ENCODE measurements at places on chromosomes 2 and 18.

GRCh38 chr2:8535821-8536685 is 145.8 kb upstream of the ID2 start:
- no peak for DNase-seq

DNA sequence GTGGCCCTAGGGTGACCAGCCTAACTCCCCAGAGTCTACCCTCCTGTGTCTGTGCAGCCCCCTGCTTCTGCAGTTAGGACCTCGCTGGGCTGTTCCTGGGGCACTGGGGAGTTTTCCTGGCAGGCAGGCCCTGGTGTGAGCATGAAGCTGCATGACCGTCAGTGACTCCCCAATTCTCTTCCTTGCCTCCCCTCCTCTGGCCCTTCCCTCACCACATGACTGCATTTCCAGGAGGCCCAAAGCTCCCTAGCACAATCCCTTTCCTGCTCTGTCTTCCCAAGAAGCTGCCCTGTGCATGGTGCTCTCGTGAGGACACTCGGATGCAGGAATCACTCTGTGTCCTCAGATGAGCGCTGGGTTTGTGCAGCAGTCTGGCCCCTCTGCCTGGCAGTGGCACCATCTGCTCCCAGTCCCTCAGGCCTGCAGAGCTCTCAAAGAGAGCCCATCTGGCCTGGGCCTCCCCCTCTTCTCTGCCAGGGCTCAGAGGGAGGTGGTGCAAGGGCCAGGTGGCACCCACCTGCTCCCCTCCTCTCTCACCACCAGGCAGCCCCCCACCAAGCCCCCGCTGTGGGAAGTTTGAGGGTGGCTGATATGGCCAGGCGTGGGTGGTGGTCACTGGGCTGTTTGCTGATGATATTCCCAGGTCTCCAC is 125.6 kb upstream of the HS6ST1 start:
- no peak for DNase-seq

DNA sequence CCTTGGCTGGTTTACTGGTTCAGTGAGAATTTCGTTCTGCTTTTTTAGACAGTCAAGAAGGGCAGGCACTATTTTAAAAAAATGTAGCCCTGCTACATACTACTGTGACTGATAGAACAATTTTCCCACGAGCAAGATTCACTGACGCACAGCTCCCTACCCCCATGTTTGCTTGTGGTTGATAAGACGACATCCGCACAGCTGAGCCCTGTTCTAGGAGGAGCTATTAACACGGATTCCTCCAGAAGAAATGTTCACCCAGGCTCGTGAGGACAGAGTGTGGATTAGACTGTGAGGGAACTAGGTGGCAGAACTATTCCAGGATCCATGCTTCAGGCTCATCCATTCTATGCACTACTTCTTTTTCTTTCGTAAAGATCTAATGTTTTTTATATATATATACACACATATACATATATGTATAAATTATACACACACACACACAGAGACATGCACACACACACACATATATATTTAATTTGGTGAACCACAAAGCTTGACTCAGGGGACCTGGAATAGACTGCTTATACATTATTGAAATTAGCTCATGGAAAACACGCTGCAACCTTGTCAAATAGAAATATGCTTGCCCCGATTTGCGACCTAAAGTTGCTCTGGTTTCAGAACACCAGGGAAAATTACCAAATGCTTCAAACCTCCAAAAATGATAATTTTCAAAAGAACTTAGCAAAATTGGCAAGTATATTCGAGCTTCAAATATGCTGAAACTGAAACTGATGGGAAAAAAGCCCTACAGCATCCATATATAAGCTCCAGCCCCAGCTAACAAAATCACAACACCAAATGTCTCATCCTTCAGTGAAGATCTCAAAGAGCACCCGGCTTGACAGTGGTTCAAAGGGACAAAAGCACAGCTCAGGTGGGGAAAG is 370.4 kb downstream of the SOCS6 start:
- DNase-seq: no peak

DNA sequence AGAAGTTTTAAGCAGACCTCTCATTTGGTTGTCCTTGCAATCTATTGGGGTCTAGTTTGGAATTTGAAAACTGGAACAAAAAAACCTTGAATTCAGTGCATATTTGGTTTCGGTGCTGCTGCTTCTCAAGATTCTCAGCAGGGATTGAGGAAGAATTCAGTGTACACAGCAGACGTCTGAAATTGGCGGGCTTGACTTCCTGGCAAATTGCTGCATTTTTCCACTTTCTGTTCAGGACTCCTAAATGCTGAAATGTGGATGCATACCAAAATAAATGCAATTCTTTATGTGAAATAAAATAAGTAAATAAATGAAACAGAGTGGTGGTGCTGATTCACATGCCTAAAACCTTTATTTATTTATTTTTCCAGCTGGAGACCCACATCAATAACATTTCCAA is 332.4 kb upstream of the KYNU start:
- DNase-seq: no peak

DNA sequence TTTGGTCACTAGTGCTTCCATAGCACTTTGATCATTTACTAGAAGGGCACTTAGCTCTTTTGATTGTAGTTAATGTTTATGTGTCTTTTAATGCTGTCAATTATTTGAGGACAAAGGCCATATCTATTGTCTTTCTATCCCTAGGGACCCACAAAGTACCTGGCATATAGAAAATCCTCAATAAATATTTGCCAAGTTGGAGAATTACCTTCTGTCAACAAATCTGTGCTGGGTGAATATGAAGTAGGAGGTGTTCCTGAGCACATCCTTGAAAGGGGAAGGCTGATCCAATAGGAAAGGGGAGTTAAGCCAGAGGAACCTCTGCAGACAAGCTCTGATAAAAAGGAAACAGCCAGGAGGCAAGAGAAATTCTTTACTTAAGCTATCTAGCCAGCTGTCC is 8.2 kb downstream of the DPP4 start:
- no peak for DNase-seq

GRCh38 chr2:73836141-73836943 is 7.6 kb downstream of the STAMBP start:
- DNase-seq: no peak

DNA sequence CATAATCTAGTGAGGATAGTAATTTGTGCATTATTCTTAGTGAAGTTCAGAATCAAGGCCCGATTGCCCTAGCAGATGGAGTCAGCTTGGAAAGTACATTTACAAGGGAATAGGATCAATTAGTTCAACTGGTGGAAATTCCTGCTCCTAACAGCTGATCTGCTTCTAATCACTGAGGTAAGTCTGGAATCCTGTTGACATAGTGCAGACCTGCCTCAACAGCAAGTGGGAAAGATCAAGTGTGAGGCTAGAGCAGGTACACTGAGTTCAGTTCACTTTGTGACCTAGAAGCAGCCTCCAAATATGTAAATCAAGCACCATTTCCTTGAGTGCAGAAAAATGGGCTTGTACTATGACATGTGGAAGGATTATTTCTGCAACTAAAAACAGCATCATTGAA is 111.2 kb upstream of the NOSTRIN start:
- no peak for DNase-seq

GRCh38 chr18:13915995-13916431 is 677 bp upstream of the MC2R start:
- DNase-seq: no peak

DNA sequence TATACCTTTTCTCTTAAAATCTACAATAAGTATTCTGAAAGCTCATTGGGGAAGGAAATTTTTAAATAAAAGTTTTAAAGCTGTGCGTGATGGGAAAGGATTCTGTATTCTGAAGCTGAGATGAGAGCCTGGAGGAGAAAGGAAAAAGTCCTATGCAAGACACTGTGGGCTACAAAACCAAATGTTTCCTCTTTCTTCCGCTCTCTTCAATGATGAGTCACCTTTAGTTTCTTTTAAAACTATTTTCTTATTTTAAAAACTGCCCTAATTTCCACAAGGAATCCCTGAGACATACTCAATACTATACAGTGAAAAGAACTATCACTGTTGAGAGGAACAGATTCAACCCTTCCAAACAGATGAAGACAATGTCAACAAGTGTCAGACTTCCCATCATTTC is 87.4 kb downstream of the INO80D start:
- DNase-seq: no peak

- no peak for DNase-seq
These were observed 281.4 kb downstream of the PAX3 start for GRCh38 chr2:222017252-222017850.

- DNase-seq: no peak
These were observed 124.6 kb downstream of the RTP5 start for GRCh38 chr2:241994086-241994485.

GRCh38 chr18:48663931-48664847 is 125.4 kb downstream of the CTIF start:
- peak; percentile 25 for DNase-seq

DNA sequence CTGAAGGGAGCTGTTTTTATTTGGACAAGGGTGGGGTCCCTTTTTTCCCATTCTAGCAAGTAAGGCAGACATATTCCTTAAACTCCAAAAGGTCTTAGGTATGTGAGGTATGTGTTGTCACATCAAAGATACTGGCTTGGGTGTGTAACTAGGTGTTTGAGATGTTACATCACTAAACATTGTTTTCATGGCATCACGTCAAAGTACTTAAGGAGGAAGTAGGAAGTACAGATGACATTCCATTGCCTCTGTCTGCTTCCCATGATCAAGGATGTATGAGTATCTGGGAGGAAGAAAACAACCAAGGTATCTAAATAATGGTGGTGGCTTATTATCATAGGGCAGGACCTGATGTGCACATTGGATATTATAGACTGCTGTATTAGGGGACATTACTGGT is 39.3 kb downstream of the CD302 start:
- no peak for DNase-seq

DNA sequence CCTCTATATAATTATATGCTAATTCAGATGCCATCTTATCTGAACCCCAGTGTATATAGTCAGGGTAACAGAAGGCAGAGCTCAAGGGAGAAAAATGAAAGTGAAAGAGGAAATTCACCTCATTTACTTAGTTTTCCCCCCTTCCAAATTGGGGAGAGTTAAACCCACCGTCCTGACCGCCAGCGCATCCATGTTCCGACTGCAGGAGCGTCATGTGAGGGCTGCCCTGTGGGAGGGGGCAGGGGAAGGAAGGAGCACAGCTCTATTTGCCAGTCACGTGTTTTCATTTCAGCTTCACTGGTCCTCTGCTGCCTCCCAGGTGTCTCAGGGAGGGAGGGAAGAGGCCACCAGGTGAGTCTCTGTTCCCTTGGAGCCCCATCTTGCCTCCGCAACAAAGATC is 13.2 kb downstream of the CNNM4 start:
- DNase-seq: peak; percentile 15

- no peak for DNase-seq
These were observed 13.2 kb downstream of the DYSF start for GRCh38 chr2:71466301-71467179.

DNA sequence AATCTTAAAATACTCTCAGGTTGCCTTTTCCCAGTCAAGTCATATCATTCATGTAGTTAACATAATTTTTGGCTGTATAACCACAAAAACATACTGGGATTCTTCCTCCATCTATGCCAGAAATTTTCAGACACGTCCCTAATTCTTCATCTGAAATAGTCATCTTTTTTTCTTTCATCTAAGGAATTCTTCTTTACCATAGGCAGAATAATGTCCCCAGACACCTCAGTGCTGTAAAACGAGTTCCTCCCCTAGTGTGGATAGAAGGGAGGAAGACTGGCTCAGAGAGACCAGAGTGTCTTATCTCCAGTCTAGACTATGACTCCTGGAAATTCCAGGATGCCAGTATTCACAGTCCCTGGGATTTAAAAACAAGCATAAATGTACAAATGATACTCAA is 127.8 kb downstream of the MREG start:
- no peak for DNase-seq

- DNase-seq: no peak
These were observed 151.6 kb upstream of the TWIST2 start for GRCh38 chr2:238696331-238696730.

- DNase-seq: no peak
These were observed 86.4 kb upstream of the FN1 start for GRCh38 chr2:215522237-215522636.

- DNase-seq: no peak
These were observed 66.2 kb downstream of the HS1BP3 start for GRCh38 chr2:20584399-20585358.

DNA sequence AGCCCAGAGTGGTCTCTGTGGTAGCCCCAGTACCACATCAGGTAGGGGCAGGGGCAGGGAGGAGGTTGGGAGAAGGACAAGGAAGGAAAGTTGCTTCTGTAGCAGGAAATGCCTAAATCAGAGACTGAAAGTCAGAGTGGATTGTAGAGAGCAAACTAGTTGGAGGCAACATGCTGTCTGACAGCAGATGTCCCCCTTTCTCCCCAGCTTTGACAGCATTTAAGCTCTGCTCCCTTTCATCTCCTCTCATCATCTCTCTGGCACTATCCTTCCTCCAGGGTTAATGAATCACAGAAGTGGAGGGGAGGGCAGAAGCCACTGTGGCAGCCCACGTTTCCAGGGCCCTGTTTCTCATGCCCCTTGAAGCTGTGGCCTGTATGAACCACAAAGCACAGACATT is 50.4 kb downstream of the BOD1L2 start:
- no peak for DNase-seq

- DNase-seq: no peak
These were observed 64.9 kb downstream of the NCKAP5 start for GRCh38 chr2:133503323-133503722.

DNA sequence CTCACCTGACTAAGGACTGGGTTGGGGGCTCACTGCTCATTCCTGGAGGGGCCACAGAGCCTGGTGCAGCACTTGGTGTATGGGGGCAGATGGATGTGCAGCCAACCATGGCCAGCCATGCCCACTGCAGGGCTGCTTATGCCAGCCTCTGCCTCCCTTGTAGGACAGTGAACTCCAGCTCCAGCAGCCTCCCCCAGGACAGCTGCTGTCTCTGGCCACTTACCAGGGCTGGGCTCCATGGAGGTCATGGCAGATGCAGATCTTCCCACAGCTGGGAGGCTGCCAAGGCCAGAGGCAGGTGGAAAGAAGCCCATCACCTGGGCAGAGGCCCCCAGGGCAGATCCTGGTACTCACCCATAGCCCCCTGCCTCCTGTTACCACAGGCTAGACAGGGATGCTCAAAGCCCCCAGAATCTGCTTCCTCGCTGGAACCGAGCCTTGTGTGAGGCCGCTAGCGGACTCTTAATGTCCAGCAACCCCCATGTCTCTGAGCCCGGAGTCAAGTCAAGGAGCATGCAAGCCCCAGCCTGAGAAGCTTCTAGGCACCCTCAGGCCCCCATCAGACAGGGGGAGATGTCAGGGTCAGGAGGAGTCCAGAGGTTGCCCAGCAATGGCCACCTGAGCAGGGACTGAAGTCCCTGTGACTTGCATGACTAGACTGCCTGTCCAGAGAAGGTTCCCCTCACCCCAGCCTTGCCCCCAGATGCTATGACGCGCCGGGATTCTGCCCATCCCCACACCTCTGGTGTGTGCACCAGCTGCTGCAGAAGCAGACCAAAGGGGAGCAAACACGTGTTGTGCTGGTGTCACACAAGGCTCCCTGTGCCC is 123.6 kb downstream of the TWIST2 start:
- DNase-seq: no peak

- DNase-seq: no peak
These were observed 230.6 kb upstream of the SP5 start for GRCh38 chr2:170484552-170484951.

- DNase-seq: peak; percentile 27
These were observed 27.4 kb upstream of the NMUR1 start for GRCh38 chr2:231557571-231558217.
